ENCODE measurements at places on chromosomes 2 and 18.

- DNase-seq, result no peak
These were observed 77.0 kb upstream of the LGALSL start for GRCh38 chr2:64376926-64377325.

GRCh38 chr2:147937744-147938349 is 82.7 kb downstream of the ORC4 start:
- no peak for DNase-seq

GRCh38 chr2:119441376-119442225 is 9.9 kb downstream of the TMEM37 start:
- no peak for DNase-seq

- DNase-seq, result peak; percentile 56
These were observed at the start of gene IKZF2 for GRCh38 chr2:213151437-213152064. Gene IKZF2, minus strand, starts transcription at chr2:213151612. Its CDS starts 2,983 bp downstream, at chr2:213148629.

All from stimulated activated CD4-positive, alpha-beta T cell treated with anti-CD3 and anti-CD28 coated beads, Interleukin-4, amount 100 ng/mL, for 4 hours (primary cell).